ENCODE measurements at places on chromosomes 3 and 15.

DNA sequence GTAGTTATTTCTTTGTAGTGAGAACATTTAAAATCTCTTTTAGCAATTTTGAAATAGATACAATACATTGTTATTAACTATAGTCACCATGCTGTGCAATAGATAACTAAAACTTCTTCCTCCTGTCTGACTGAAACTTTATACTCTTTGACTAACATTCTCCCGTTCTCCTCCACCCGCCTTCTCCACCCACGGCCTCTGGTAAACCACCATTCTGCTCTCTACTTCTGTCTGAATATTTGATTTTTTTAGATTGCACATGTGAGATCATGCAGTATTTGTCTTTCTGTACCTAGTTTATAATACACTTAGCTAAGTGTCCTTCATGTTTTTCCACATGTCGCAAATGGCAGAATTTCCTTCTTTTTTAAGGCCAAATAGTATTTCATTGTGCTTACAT lies 72.8 kb upstream of the RBM5 start:
- DNase-seq: no peak

DNA sequence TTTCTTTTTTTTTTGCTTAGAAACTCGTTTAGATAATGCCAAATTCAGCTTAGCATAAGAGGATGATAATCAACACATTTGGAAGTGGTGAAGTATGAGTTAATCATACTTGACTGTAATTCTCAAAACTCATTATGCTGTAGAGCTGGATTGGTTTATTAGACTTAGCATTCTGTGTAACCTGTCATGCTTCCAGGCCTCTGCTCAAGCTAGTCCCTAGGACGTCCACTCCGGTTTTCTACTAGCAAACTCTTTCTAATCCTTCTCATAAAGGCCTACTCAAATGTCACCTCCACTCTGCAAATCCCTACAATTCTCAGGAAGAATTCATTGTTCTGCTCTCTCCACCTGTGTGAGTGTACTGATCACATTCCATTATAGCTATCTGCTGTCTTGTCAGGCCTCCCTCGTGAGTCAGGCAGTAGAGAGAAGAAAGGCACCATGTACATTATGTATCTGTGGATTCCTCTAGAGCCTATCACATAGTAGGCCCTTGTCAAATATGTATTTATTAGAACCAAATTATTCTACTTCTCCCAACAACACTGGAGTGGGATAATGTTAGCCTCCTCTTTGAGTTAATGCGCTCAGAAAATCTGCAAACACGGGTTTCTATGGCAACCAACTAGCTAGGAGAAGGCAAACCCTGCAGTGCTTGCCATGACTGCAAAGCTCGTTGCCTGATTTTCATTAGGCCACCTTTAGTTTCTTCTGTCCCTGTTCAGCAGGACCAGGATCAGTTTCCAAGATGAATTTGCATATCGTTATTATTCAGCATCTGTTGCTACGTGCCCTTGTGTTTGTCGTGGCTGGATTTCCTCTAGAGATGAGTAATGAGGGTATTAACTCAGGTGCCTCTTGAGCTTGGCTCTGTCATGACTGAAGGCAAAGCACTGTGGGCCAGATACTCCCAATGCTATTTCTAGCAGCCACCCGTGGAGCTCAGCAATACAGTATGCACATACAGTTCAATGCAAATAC lies 30.7 kb downstream of the ATP13A5 start:
- no peak for DNase-seq

DNA sequence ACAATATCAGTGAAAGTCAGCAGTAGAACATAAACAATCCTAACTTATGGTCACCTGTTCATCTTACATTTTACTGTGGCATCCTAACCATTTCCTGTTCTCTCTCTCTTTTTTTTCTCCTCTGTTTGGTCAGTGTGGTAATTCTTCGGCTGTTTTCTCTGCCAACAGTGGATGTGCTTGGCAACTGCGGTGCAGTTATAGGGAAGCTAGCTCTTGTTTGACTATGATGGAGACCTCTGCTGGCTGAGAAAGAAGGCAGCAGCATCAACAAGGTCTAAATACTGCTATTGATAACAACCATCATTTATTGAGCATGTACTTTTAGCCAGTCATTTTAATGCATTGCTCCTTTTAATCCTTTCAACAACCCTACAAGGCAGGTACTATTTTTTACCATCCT lies 723 bp upstream of the DRD3 start:
- DNase-seq: peak; percentile 42

DNA sequence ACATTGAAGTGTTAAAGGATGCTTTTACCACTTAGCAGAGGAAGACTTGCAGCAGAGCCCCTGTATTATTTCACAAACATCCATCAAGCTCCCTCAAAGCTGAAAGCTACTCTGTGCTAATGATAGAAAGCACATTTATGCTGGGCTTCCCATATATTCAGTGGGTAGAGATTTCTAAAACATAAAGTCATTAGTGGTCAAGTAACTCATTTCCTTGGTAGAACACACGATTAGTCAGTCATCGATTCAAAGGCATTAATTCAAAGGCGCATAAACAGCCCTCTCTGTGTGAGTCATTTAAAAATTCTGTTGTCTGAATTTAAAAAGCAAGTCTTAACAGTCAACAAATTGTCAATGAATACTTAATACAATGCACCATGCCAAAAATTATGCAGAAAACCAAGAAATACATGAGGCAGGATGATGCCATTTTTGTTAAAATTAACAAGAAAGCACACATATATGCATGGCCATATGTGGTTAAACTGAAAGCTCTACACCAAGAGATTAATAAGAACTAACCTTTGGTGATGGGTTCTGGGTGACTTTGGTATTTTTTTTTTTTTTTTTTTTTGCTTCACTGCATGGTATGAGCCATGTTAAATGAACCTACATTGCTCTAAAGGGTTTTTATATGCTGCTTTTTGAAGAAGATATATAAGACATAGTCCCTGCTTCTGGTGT lies 61.7 kb downstream of the LDHAL6B start:
- no peak for DNase-seq

DNA sequence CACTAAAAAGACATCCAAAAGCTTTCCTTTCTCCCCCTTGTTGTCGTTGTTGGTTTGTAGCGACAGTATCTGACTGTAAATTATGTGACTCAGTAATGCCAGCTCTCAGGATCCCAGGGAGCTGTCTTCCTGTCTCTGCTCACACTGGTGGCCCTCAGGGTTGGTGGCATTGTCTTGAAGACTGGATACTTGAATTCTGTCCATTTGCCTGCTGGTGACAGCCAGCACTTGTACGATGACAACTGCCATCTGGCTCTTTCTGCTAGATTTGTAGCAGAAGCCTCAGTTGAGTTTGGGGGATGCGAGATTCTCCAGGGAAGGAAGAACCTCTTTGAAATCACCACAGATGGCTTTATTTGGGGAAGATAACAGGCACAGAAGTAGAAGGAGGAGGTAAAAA lies 120.8 kb downstream of the ARPP21 start:
- DNase-seq: no peak

DNA sequence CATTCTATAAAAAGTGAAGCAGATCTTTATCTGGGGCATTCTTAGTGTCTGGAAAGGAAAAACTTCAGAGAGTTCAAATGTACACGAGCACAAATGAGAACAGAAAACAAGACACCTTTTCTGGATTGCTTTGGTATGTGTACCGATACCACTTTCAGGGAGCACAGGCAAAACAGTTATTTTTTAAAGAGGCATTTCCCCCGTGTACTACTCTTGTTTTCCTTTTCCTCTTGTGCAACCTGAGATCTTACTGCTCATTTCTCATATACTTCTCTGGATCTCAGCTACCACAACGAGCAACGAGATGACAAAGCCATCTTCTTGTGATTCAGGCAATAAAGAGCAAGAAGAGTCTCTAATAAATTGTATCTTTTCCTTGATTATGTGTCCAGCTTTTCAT lies 463.6 kb downstream of the SHQ1 start:
- DNase-seq: no peak

GRCh38 chr15:48392356-48392755 lies 61.1 kb downstream of the DUT start:
- DNase-seq: no peak

DNA sequence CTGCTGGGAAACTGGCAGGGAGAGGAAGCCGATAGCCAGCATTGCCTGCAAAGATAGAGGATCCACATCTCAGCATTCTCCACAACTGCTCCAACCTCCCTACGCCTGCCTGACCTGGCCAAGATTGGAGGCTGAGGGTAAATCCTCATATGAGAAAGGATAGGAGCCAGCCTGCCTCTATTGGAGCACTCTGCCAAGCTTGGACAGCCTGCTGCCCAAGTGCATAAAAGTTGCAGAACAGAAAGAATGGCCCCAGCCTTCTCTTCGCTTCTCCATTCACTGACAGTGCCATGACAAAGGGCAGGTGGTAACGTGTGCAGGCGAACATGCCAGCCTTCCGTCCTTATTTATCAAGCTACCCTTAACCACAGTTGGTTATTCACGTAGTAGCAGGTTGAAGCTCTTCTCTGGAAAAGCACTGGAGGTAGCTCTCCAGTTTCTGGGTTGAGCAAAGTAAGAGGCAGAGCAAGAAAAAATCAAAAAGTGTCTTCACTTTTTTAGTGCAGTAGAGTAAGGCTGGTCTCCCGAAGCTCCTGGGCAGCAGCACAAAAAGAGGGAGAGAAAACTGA lies 4.3 kb downstream of the BMF start:
- DNase-seq: no peak

GRCh38 chr15:25527118-25527517 lies 88.3 kb upstream of the UBE3A start:
- no peak for DNase-seq

GRCh38 chr3:166211451-166211850 lies 374.2 kb upstream of the BCHE start:
- no peak for DNase-seq

Measured in hematopoietic multipotent progenitor cell treated with erythropoietin and hydrocortisone succinate and interleukin-3 and kit ligand, for 4 days (in vitro differentiated cells).